ENCODE measurements at places on chromosomes 12 and 14.

GRCh38 chr14:55341781-55342180, 69.8 kb downstream of the ATG14 start:
- no peak for DNase-seq

DNA sequence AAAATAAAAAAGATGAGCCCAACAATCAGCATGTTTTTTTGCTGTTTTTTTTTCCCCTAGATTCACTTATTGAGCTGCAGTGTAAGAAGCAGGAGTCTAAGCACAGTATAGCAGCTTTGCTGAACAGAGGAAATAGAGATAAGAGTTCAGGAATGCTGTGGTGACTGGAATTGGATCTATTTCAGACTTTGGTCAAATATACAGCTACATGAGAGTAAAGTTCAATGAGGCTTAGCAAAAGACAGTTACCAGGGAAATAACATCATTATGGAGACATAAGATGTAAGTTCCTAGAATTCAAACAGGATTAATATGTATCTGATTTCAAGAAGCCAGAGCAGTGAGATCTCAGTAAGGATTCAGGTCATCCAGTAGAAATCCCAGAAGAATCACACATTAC, 613.0 kb downstream of the RPS29 start:
- no peak for DNase-seq

DNA sequence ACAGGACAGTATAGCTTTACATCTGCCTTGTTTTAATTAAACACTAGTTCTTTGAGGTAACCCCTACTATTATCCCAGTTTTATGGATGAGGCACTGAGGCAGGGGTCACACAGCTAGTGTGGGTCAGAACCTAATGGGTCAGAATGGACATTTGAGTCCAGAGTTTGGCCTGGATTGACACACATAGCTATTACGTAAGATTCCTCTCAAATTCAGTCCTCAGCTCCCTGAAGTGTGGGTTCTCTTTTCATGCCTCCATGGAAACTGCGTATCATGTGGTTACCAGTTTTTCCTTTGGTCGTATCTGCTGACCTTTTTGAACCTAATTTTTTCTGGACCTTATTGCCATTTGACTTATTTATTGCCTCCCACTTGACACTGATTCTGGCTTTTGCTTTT, 40.4 kb downstream of the PSEN1 start:
- no peak for DNase-seq

- no peak for DNase-seq
Observed at GRCh38 chr12:66832997-66833396, 154.1 kb upstream of the GRIP1 start.

GRCh38 chr14:41668356-41668755, 61.7 kb downstream of the LRFN5 start:
- no peak for DNase-seq

DNA sequence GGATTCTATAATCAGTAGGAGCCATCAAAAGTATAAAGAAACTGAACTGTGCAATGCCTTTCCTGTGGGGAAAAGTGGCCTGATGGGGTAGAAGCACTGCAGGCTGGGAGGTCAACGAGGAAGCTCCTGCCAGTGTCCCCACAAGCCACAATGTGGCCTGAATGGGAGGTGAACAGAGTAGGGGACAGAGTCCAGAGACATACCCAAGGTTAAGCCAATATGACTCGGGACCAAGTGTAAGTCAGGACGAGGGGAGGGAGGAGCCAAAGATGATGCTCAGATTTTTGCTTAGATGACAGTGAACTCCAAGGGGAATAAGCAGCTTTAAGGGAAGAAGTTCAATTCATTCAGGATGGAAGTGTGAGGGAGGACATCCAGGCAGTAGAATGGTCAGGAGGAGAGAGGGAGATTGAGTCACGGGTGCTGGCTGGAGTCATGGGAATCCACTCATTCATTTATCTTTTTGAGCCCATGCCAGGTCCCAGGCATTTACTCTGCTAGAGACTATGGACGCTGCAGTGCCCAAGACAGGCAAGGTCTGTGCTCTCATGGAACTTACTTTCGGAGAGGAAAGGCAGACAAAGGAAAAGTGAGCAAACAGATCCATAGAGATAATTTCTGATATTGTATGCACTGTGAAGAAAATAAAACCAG, 29.1 kb downstream of the DPF3 start:
- no peak for DNase-seq

DNA sequence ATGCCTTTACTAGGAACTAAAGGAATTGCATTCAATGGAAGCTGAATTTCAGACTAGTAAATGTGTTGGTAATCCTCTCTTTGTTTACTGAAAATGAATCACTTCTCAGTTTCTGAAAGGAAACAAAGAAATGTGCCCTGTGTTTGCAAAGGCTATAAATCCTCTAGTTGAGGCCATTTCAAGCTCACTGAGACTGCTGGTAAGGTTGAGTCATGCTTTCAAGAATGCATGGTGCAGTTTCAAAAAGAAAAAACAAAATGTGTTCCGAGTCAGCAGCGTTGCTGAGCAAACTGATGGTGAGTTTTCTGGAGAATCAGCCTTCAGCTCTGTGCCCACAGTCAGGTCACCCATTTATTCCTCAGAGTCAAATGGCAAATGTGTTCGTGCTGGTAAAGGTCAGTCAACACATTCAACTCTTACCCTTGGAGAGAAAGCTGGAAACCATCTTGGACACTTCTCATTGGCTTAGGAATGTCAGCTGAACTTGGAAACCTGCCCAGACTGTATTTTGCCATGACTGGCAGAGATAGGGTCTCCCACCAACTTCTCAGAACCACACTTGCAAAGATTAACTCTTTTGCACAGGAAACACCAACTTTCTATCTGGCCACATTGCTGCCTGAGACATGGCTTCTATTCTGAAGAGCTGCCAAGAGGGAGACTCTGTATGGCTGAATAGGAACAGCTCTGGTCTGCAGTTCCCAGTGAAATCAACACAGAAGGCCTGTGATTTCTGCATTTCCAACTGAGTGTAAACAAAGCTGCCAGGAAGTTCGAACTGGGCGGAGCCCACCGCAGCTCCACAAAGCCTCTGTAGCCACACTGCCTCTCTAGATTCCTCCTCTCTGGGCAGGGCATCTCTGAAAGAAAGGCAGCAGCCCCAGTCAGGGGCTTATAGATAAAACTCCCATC, 484.4 kb downstream of the ATP23 start:
- peak; percentile 37 for DNase-seq

DNA sequence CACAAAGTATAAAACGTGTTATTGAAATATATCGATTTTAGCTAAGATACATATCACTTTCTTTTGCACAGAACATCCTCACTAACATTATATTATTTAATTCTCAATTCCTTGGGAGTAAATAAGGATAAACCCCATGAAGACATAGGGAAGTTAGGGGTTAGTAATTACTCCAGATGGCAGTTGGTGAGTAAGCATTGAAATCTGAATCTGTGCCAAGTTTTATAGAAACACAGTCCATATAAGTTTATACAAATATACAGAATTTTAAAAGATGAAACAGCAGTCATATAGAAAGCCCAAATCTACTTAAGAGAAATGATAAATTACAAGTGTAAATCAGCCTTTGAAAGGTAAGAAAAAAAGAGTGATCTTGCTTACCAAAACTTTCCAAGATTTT, 200.4 kb upstream of the SYT10 start:
- DNase-seq, result no peak

DNA sequence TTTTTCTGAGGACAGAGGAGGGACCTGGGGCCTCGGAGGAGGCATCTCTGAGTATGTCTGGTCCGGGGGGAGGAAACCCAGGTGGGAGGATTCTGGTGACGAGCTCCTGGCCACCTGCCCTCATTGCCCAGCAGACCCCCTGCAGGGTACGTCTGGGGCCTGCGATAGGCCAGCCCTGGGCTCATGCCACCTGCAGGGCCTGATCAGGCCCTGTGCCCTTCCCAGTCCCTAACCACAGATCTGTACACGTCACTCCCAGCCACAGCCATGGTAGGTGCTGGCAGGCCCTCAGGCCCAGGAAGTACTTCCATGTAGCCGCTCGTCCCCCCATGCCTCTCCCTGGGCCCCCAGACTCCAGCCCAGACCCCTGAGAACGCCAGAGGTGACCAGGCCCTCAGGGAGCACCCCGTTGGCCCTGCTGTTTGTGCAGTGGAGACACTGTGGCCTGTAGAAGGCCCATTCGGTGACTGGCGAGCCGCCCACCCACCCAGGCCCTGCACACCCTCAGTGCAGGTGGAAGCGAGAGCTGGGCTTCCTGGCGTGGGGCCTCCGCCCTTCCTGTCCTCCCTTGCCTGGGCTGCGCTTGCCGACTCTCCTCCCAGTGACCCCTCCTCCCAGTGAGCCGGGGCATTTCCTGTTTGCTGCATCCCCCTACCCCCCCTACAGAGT, 5.7 kb downstream of the INF2 start:
- DNase-seq, result no peak

DNA sequence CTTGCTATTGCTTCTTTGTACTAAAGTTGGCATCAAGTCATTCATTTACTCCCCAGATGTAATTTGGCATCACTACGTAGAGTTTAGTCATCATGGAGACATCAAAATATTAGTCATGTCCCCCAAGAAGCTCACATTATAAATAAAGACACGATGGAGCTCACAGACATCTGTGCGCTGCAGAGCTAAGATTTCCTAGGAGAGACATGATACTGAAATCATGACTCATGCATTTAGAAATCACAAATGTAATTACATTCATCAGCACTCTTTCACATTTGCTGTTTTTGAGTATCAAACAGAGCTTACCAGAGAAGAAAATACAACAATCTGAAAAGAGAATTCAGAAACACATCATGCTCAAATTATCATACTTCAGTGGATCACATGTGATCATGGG, 169.8 kb downstream of the LRIG3 start:
- no peak for DNase-seq

GRCh38 chr14:61298824-61299223, 17.7 kb upstream of the TMEM30B start:
- DNase-seq, result no peak

DNA sequence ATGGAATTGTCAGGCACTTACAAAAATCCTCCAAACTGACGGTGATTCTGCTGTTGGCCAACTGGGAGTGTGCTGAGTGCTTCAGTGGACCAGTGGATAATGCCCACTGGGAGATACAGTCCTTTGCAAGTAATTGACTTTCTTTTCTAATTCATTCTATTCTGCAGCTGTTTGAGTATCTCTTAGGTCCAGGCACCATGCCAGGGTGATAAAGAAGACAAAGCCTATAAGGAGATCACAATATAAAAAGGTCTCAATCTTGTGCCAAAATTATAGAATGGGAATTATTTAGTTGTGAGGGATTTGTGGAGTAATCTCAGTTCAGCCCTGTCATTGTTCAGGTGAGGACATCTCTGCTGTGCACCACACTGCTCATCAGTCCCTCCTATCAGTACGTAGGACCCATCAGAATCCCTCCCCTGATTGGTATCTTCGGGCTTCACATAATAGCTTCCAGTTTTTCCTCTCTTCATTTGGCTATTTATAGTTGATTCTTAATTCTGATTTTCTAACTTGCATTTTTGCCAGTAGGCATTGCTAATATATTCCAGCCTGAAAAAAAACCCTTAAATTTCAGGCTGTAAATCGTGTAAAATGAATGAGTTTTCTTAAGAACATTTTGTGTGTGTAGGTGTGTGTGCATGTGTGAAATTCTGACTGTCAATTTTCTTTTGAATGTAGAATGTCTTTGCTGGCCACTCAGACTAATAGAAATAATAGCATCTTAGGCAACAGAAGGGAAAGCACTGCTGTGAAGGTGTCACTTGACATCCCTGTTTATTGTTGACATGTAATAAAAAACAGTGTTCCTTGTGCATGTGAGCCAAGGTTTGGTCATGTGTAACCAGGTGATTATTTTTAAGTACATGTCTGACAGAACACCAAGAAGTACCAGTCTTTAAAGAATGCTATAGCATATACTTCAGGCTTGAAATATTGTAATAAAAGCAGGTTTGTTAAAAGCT, 457.6 kb upstream of the RGS6 start:
- no peak for DNase-seq

DNA sequence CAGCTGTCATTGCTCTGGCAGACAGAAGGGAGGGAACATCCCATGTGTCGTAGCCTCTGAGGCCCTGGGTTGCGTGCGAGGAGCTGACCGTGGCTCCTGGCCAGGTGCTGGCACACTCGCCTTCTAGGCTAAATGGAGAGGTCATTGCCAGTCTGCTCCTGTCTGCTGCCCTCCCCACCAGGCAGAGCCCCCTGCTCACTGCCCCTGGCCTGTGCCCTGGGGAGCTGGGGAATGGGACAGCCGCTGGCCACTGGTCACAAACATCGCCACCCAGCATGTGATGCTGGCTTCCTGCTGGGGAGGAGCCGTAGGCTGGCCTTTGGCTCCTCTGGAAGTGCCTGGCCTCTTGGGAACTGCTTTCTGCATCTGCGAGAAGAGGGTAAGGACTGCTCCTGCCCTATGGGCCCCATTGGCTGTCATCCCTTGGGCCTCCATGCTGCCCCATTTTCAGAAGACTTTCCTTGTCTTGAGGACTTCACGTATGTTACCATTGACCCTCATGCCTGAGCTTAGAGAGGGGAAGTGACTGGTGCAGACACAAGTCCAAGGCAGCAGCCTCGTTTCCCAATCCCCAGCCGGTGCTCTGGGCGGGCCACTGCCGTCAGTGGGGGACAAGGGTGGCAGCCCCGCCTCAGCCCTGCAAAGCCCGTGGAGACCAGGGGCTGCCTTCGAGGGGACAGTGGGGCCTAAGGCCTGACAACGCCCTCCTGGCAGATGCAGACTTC, 2.0 kb upstream of the TNFAIP2 start:
- no peak for DNase-seq

DNA sequence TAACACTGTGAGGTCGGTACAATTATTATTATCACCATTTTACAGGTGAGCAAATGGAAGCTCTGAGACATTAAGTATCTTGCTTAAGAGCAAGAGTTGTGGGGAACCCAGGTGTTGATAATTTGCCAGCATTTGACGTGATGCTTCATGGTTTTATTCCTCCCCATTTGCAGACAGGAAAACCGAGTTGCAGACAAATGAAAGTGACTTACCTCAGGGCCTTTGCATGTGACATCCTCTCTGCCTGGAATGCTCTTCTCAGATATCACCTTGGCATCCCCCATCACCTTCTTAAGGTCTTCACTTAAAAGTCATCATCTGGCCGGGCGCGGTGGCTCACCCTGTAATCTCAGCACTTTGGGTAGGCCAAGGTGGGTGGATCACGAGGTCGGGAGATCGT, 21.0 kb upstream of the P2RX7 start:
- DNase-seq, result no peak

- DNase-seq, result no peak
Observed at GRCh38 chr14:46464341-46464740, 187.2 kb downstream of the RPL10L start.

DNA sequence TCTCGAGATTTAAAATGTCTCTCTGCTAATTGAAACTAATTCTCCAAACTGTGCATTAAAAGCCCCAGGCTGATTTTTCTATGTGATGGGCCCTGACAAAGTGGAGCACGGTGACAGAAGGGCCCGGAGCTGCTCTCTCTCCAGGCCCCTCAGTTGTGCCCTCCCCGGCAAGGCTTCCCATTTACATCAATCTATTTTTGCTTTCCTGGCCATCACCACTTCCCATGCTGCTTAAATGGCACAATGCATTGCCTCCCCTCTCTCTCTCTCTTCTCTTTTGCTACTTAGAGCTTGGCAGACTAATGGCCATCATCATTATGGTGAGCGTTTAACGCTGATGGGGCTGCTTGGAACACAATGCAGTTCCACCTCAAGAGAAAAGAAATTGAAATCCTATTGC, 270.7 kb upstream of the DIO3 start:
- no peak for DNase-seq
